ENCODE measurements at places on chromosomes 3 and 15. TPM values are rescaled to one million over a fixed set of nuclear protein-coding genes. Genes with fewer than 3 reads are reported as not detected.
A peak's percentile ranks its signal among the peaks of the same experiment; 100 is the strongest.

Gene CLRN1
- total RNA-seq = not detected

Gene TMEM207
- not detected for total RNA-seq

Gene AMT
- 17.9 TPM for total RNA-seq

GRCh38 chr15:50697109-50697797 lies 10.7 kb upstream of the TRPM7 start:
- H3K4me3 ChIP-seq = no peak overlapping the region
- no peaks in the 10 kb centered on the region for H3K27me3 ChIP-seq
- no peaks in the 10 kb centered on the region for H3K4me1 ChIP-seq
- DNase-seq = no peak

DNA sequence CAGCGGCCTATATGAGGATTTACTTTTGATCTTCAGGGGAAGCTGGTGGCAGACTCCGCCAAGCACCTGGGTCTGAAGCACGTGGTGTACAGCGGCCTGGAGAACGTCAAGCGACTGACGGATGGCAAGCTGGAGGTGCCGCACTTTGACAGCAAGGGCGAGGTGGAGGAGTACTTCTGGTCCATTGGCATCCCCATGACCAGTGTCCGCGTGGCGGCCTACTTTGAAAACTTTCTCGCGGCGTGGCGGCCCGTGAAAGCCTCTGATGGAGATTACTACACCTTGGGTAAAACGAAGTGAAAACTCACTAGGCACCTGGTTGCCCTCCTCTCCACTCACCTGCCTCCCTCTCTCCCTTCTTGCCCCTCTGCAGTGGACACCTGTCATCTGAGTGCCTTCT lies 33.8 kb upstream of the TRA2B start:
- H3K4me3 ChIP-seq = no peak overlapping the region
- H3K27ac ChIP-seq = no peak overlapping the region
- no peaks in the 10 kb centered on the region for H3K36me3 ChIP-seq
- no peaks in the 10 kb centered on the region for H3K27me3 ChIP-seq
- no peaks in the 10 kb centered on the region for H3K4me1 ChIP-seq

- H3K4me1 ChIP-seq = no peaks in the 10 kb centered on the region
- no peaks in the 10 kb centered on the region for H3K36me3 ChIP-seq
- no peak overlapping the region for H3K4me3 ChIP-seq
- H3K27ac ChIP-seq = no peak overlapping the region
- DNase-seq = no peak
These were observed 511.0 kb upstream of the ALCAM start for GRCh38 chr3:104855702-104856101.

DNA sequence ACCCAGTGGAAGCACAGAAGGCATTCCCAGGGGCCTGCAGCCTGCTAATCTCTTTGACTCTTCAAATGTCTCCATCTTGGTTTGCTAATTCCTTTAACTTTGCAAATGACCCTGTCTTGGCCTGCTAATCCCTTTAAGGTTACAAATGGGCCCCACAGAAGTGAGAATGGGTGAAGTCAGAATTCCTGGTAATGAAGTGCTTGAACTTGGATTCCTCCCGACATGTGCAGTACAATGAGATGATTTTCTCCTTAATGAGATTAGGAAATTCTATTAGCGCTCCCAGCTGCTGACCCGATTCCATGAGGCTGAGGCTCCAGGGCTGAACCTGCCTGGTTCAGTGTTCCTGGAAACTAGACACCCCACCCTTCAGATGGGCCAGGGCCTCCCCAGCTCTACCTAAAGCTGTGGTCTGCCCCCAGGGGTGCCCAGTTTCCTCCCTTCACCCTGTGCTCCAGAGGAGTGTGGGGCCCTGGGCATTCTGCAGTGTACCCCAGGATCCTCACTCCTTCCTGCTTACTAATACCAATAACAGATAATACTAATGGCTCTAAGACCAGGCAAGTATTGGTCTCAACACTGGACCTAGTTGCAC lies 47.4 kb downstream of the SCN5A start:
- H3K4me3 ChIP-seq = no peak overlapping the region
- H3K4me1 ChIP-seq = no peaks in the 10 kb centered on the region

DNA sequence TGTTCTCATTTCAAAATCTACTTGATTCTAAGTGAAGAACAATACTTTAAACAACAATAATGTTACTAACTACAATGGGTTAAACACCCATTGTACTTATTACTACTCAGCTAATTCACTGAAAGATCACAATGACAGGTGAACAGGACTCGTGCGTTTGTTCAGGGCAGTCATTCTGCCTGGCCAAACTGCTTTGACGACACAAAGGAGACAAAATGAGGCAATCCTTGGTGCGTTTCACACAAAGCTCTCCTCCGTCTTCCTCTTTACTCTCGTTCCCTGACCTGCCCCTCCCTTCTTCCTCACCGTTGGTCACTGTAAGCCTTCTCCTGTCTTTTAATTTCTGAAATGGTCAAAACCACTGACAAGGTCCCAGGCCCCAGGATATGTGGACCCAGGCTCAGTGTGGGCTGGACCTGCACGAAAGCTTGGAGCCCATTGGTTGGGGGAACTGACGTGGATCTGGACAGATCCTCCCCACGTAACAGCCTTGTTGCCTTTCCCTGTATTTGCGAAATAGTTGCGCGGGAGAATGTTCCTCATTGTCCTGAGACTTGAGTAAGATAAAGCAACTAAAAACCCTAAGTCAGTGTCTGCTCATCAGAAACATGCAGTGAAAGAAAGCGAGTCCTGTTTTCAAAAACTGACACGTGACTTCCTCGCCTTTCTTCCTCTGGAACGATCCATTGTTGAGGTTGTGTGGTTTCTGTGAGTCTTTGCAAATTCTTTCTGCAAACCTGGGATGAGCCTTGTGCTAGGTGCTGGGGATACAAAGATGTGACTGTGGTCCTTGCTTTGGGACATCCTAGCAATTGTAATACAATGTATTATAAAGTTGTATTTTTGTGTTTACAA lies 147.1 kb upstream of the RGMA start:
- no peaks in the 10 kb centered on the region for H3K36me3 ChIP-seq
- DNase-seq = no peak
- no peak overlapping the region for H3K4me3 ChIP-seq
- H3K27me3 ChIP-seq = no peaks in the 10 kb centered on the region
- H3K27ac ChIP-seq = no peak overlapping the region

DNA sequence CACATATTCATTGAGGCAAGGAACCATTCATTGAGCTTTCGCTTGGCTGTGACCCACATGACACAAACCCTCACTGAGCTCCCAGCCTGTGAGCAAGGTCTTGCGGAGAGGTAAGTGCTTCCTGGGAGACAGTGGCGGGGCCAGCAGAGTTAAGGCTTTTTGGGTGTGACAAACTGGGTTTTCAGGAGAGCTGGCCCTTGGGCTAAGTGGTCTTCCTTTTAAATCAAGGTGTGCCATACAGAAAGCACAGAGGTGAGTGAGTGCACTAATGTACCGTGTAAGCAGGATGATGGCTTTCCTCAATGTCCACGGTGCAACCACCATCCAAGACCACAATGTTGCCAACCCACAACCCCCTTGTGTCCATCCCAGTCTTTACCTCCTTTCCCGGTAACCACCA lies 28.6 kb downstream of the POMGNT2 start:
- H3K36me3 ChIP-seq = no peaks in the 10 kb centered on the region
- no peak overlapping the region for H3K27ac ChIP-seq
- no peak for DNase-seq

GRCh38 chr3:120642368-120642948 lies 39.6 kb downstream of the HGD start:
- H3K27me3 ChIP-seq = no peaks in the 10 kb centered on the region
- H3K4me3 ChIP-seq = no peak overlapping the region
- H3K36me3 ChIP-seq = no peaks in the 10 kb centered on the region
- H3K4me1 ChIP-seq = no peaks in the 10 kb centered on the region
- H3K27ac ChIP-seq = no peak overlapping the region

- no peak overlapping the region for H3K27ac ChIP-seq
- no peaks in the 10 kb centered on the region for H3K4me1 ChIP-seq
- no peaks in the 10 kb centered on the region for H3K27me3 ChIP-seq
These were observed 241.5 kb upstream of the SATB1 start for GRCh38 chr3:18666655-18667054.

DNA sequence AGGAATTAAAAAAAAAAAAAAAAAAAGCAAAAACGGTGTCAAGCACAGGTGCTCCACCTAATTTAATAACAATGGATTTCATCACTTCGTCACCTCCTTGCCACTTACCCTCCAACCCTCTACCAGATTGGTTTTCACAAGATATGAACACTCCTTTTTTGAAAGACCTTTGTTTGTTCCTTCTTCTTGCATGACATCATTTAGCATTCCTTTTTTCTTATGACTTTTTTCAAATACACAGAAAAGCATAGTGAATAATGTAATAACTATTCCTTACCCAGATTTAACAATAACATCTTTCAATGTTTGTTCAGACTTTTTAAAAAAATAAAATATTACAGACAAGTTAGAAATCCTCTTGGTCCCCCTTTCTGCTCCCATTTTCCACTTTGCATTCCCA lies 16.3 kb downstream of the COL6A6 start:
- no peaks in the 10 kb centered on the region for H3K4me1 ChIP-seq
- no peak overlapping the region for H3K4me3 ChIP-seq
- H3K36me3 ChIP-seq = no peaks in the 10 kb centered on the region

- H3K27ac ChIP-seq = no peak overlapping the region
- H3K36me3 ChIP-seq = no peaks in the 10 kb centered on the region
- no peaks in the 10 kb centered on the region for H3K27me3 ChIP-seq
- DNase-seq = no peak
These were observed 165.2 kb downstream of the RORA start for GRCh38 chr15:61063875-61064320.

DNA sequence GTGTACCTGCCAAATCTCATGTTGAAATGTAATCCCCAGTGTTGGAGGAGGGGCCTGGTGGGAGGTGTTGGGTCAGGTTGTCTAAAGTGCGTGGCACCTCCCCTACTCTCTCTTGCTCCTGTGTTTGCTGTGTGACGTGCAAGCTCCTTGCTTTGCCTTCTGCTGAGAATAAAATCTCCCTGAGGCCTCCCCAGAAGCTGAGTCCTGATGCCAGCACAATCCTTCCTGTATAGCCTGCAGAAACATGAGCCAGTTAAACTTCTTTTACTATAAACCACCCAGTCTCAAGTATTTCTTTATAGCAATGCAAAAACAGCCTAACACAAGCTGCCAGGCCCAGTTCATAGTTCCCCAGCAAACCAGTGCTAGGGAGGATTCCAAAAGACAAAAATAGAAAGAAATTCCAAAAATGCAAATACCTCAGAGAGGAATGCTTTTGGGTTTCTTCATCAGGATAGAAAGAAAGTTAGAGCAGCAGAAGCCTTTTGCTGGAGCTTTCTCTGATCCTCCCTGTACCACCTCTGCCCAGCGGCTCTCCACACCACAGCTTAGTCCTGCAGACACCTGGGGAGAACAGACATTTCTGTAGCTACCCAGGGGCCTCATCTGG lies 25.9 kb upstream of the CDV3 start:
- peak; percentile 25 for DNase-seq
- peak overlapping the region; percentile 72 for H3K27ac ChIP-seq
- H3K4me3 ChIP-seq = no peak overlapping the region
- H3K36me3 ChIP-seq = no peaks in the 10 kb centered on the region
- no peaks in the 10 kb centered on the region for H3K27me3 ChIP-seq

DNA sequence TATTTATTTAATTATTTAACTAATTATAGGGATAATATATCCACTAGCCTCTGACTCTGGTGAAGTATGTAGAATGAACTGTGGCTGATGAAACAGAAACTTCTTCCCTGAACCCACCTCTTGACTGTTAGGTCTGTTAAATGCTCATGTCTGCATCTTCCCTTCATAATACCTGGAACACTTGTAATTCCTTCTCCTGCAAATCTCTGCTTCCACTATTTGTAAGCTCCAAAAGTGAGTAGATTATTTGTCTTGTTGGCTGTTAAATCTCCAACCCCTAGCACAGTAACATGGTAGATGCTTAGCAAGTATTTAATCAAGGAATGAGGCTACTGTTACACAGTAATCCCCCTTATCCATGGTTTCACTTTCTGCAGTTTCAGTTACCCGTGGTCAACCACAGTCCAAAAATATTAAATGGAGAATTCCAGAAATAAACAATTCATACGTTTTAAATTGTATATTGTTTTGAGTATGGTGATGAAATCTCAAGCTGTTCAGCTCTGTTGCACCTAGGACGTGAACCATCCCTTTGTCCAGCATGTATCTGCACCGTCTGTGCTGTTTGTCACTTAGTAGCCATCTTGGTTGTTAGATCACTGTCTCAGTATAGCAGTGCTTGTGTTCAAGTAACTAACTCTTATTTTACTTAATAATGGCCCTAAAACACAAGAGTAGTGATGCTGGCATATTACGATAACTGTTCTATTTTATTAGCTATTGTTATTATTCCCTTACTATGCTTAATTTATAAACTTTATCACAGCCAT lies 5.7 kb downstream of the TTBK2 start:
- H3K27me3 ChIP-seq = no peaks in the 10 kb centered on the region
- no peak overlapping the region for H3K27ac ChIP-seq
- no peaks in the 10 kb centered on the region for H3K4me1 ChIP-seq
- no peaks in the 10 kb centered on the region for H3K36me3 ChIP-seq
- H3K4me3 ChIP-seq = no peak overlapping the region
- no peak for DNase-seq

- peak; percentile 26 for DNase-seq
- H3K4me3 ChIP-seq = no peak overlapping the region
- H3K4me1 ChIP-seq = no peaks in the 10 kb centered on the region
- no peaks in the 10 kb centered on the region for H3K27me3 ChIP-seq
- H3K27ac ChIP-seq = no peak overlapping the region
These were observed 35.2 kb downstream of the FNDC3B start for GRCh38 chr3:172074586-172074985.

GRCh38 chr3:124156866-124157712 lies 165.2 kb upstream of the ROPN1 start:
- no peaks in the 10 kb centered on the region for H3K36me3 ChIP-seq
- no peaks in the 10 kb centered on the region for H3K27me3 ChIP-seq
- H3K27ac ChIP-seq = peak overlapping the region; percentile 55
- no peak for DNase-seq
- no peaks in the 10 kb centered on the region for H3K4me1 ChIP-seq

DNA sequence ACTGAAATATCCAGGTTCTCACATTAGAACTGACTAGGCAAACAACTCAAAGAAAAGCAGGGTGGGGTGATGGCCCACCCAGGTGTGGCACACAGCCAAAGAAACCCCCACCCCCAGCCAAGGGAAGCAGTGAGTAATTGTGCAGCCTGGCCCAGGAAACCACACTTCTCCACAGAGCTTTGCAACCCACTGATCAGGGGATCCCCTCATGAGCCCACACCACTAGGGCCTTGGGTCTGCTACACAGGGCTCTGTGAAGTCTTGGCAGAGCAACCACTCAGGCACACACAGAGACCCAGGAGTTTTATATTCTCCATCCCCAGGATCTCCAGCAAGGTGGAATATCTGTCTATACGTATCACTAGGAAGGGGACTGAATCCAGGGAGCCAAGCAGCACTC lies 22.2 kb upstream of the TRIM42 start:
- no peak overlapping the region for H3K27ac ChIP-seq
- DNase-seq = no peak
- H3K4me1 ChIP-seq = no peaks in the 10 kb centered on the region
- H3K36me3 ChIP-seq = no peaks in the 10 kb centered on the region

GRCh38 chr3:113585720-113586119 lies 53.4 kb downstream of the SIDT1 start:
- no peaks in the 10 kb centered on the region for H3K27me3 ChIP-seq
- no peak overlapping the region for H3K4me3 ChIP-seq
- H3K36me3 ChIP-seq = no peaks in the 10 kb centered on the region
- no peak for DNase-seq
- no peaks in the 10 kb centered on the region for H3K4me1 ChIP-seq

GRCh38 chr3:126372413-126373145 lies 15.4 kb upstream of the KLF15 start:
- H3K36me3 ChIP-seq = no peaks in the 10 kb centered on the region
- no peaks in the 10 kb centered on the region for H3K4me1 ChIP-seq
- H3K27me3 ChIP-seq = no peaks in the 10 kb centered on the region
- no peak for DNase-seq

GRCh38 chr3:130759692-130760338 lies 13.2 kb upstream of the PIK3R4 start:
- no peaks in the 10 kb centered on the region for H3K4me1 ChIP-seq
- no peaks in the 10 kb centered on the region for H3K27me3 ChIP-seq
- no peak overlapping the region for H3K27ac ChIP-seq
- H3K36me3 ChIP-seq = no peaks in the 10 kb centered on the region
- no peak overlapping the region for H3K4me3 ChIP-seq
